Vagina (tissue), 2 donors: ENCODE measurements at places on chromosomes 2 and 18. TPM values are rescaled to one million over a fixed set of nuclear protein-coding genes. Genes with fewer than 3 reads are reported as not detected.

The CD207 gene
- 2.5 TPM for total RNA-seq

The SKOR2 gene
- total RNA-seq: not detected

The FBXO36 gene
- 1.7 TPM for total RNA-seq

The FASTKD2 gene
- 23.3 TPM for total RNA-seq

The ALLC gene
- total RNA-seq: not detected

The MAPK4 gene
- total RNA-seq: 2.2 TPM

The CYP27C1 gene
- 3.2 TPM for total RNA-seq

The UGT1A6 gene
- total RNA-seq: 14.0 TPM

The COL4A4 gene
- total RNA-seq: 2.5 TPM

GRCh38 chr2:168212866-168213265 is 34.5 kb downstream of the STK39 start:
- DNase-seq: no peak
- peaks cover 12% of the 10 kb centered on the region for H3K4me1 ChIP-seq

GRCh38 chr2:64865831-64866345 is 123.3 kb upstream of the SLC1A4 start:
- peaks cover 24% of the 10 kb centered on the region for H3K4me1 ChIP-seq
- H3K4me3 ChIP-seq: peak overlapping the region; percentile 72
- no peak for DNase-seq

DNA sequence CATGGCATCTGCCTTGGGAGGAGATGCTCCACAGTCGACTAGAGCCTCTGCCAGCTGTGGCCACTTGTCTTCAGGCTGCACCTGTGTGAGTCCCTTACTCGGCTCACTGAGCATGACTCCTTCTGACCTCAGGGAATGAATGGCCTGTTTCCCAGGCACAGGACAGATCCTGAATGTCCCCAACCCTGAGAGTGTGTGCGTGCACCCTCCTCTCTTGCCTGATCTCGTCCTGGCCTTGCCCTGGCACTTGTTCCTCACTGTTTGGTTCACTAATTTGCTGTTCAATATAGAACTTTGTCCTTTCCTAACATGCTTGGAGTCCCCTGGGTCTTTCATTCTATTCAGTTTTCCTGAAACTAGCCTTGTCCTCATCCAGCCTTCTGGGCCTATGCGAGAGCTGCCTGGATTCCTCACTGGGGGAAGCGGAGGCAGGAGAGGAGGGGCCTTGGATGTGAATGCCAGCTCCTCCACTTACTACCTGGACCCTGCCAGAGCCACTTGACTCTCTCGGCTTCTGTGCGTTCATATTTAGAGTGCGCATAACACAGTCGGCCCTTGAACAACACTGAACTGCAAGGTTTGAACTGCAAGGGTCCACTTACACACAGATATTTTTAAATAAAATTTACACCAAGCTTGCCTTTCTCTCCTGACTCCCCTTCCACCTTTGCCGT is 184.8 kb downstream of the ACKR3 start:
- DNase-seq: no peak
- no peak overlapping the region for H3K27ac ChIP-seq
- no peaks in the 10 kb centered on the region for H3K27me3 ChIP-seq
- no peaks in the 10 kb centered on the region for H3K36me3 ChIP-seq
- H3K4me3 ChIP-seq: no peak overlapping the region
- H3K4me1 ChIP-seq: peaks cover 4% of the 10 kb centered on the region

- peaks cover 32% of the 10 kb centered on the region for H3K4me1 ChIP-seq
- H3K27me3 ChIP-seq: no peaks in the 10 kb centered on the region
- H3K27ac ChIP-seq: peak within 1 kb of the TSS; percentile 18
- no peak for DNase-seq
- no peaks in the 10 kb centered on the region for H3K36me3 ChIP-seq
- no peak within 1 kb of the TSS for H3K4me3 ChIP-seq
Measured at GRCh38 chr2:127645395-127646291, at the start of gene GPR17. Gene GPR17, plus strand, starts transcription at chr2:127646153. Its CDS starts 4,583 bp downstream, at chr2:127650736.

DNA sequence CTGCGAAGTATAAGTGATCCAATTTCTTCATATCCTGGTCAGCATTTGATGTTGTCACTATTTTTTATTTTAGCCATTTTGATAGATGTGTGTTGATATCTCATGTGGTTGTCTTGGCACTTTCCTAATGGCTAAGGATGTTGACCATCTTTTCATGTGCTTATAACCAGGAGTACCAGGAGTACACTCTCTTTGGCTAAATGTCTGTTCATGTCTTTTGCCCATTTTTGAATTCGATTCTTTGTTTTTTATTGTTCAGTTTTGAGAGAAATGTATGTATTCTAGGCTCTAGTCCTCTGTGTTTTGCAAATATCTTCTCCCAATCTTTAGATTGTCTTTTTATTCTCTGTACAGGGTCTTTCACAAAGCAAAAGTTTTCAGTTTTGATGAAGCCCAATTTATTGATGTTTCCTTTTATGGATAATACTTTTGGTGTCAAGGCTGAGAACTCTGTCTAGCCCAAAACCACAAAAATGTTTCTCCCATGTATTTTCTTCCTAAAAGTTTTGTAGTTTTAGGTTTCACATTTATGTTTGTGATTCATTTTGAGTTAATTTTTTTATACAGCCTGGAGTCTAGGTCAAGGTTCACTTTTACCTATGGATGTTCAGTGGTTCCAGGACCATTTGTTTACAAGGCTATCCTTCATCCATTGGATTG is 65.4 kb downstream of the SDC1 start:
- no peak for DNase-seq
- H3K27ac ChIP-seq: no peak overlapping the region
- no peaks in the 10 kb centered on the region for H3K4me1 ChIP-seq
- H3K4me3 ChIP-seq: no peak overlapping the region
- no peaks in the 10 kb centered on the region for H3K27me3 ChIP-seq

DNA sequence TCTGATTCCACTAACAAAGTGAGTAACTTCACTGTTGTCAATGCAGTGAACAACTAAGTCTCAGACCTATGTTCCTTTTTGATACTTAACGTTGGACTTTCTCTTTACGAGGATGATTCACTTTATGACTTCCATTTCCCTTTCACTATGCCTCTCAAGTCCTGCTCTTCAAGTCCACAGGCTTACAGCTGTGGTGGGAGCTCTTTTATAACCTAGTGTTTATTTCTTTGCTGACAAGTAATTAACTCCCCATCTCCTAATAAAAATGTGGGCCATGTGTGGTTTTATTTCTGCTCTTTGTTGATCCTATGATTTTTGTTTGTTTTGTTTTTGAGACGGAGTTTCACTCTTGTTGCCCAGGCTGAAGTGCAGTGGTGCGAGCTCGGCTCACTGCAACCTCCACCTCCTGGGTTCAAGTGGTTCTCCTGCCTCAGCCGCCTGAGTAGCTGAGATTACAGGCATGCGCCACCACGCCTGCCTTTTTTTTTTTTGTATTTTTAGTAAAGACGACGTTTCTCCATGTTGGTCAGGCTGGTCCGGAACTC is 142.1 kb downstream of the USP34 start:
- no peak for DNase-seq
- peaks cover 13% of the 10 kb centered on the region for H3K4me1 ChIP-seq
- H3K27ac ChIP-seq: no peak overlapping the region
- H3K36me3 ChIP-seq: no peaks in the 10 kb centered on the region
- H3K4me3 ChIP-seq: no peak overlapping the region

DNA sequence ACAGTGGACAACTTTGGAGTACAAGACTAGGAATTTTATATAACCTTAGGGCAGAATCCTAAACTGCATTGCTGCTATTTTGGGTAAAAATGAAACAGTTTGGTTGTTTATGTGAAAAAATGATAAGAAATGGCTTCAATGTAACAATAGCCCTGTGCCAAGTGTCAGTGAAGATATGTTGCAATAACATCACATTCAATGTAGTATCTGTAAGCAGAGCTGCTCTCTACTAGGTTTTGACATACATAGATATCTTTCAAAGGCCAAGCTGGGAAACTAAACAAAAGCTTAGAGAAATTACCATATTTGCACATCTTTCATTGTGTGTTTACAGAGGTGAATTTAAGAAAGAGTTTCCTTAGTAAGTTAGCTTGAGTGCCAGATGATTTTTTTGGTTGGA is 135.0 kb upstream of the DOK6 start:
- no peaks in the 10 kb centered on the region for H3K4me1 ChIP-seq
- H3K27me3 ChIP-seq: no peaks in the 10 kb centered on the region
- no peak overlapping the region for H3K27ac ChIP-seq
- no peaks in the 10 kb centered on the region for H3K36me3 ChIP-seq

GRCh38 chr2:4684921-4685320 is 981.5 kb downstream of the DCDC2C start:
- no peak overlapping the region for H3K4me3 ChIP-seq
- H3K27me3 ChIP-seq: no peaks in the 10 kb centered on the region
- H3K4me1 ChIP-seq: no peaks in the 10 kb centered on the region
- no peak for DNase-seq
- no peaks in the 10 kb centered on the region for H3K36me3 ChIP-seq

DNA sequence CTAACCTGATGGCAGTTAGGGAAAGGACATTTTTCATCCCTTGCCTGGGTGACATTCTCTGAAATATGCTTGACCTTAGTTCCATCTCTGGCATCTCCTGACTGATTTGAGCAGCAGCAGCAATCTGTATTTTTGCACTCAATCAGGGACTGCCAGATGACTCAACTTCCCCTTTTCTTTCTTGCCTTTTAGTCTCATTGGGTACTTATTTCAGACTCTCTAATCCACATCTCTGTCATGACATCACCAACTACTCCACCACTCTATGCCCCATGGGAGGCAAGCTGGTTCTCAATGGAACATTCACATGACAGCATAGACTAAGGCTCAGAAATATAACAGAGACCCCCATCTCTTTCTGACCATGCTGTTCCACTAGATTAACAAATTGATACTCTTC is 254.2 kb downstream of the RIT2 start:
- DNase-seq: no peak
- no peak overlapping the region for H3K4me3 ChIP-seq

DNA sequence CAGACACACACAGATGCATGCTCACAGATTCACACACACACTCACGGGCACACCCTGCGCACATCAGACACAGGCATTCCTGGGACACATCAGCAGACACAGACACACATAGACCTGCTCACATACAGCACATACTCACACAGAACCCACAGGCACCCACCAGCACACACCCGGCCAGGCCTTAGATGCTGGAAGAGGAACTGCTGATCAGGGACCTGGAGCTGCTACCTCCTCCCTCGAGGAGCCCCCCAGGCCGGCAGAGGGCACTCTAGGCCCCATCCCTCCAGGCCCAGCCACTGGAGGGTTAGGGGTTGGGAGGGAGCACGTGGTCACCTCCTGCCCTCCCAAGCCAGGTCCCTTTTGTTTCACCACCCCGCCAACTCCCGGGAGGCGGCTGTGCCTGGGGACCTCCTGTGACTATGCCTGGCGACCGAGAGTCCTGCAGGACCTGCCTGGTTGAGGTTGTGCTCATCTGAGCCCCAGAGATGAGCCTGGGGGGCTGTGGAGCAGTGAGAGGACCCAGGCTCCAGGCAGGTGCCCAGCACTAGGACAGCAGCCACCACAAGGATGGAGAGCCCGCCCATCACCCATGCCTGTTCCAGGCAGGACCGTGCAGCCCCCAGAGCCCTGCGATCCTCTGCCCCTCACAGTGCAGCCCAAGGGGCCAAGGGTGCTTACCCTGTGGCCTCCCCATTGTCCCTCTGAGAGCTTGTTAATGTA is 21.0 kb upstream of the PTMA start:
- no peaks in the 10 kb centered on the region for H3K27me3 ChIP-seq
- DNase-seq: no peak
- H3K27ac ChIP-seq: no peak overlapping the region

DNA sequence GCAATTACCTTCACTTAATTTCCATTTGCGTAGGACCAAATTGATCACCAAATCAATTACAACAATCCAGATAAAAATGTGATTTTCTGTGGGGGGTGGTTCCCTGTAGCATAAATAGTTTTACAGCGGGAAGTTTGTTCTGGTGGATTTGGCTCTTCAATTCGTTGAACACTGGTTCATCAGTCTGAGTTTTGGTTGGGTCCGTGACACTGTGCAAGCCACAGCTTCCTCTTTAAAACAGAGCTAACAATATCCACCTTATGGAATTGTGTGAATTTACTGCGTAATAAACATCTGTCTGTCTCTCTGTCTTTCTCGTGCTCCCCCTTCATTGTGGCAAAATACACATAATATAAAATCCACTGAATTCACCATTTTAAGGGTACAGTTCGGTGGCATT is 310.8 kb downstream of the TGIF1 start:
- no peaks in the 10 kb centered on the region for H3K27me3 ChIP-seq
- H3K27ac ChIP-seq: no peak overlapping the region
- no peaks in the 10 kb centered on the region for H3K4me1 ChIP-seq
- no peaks in the 10 kb centered on the region for H3K36me3 ChIP-seq

- H3K27ac ChIP-seq: no peak overlapping the region
- no peaks in the 10 kb centered on the region for H3K4me1 ChIP-seq
- H3K36me3 ChIP-seq: no peaks in the 10 kb centered on the region
- H3K4me3 ChIP-seq: no peak overlapping the region
- no peak for DNase-seq
Measured at GRCh38 chr2:188046437-188046836, 245.2 kb upstream of the GULP1 start.
